Hair follicle dermal papilla cell (primary cell): ENCODE measurements at places on chromosomes 3 and 15. TPM values are rescaled to one million over a fixed set of nuclear protein-coding genes. Genes with fewer than 3 reads are reported as not detected.

Gene MELTF
- 6.1 and 7.3 TPM in 2 replicates for total RNA-seq

Gene PLSCR2
- not detected in 2 replicates for total RNA-seq

Gene TTC23
- total RNA-seq: 24.3 and 27.4 TPM in 2 replicates

Gene FETUB
- total RNA-seq: not detected in 2 replicates

Gene CAPN3
- 1.2 and 1.9 TPM in 2 replicates for total RNA-seq

Gene LMCD1
- total RNA-seq: 324 and 508 TPM in 2 replicates

Gene TEX55
- not detected in 2 replicates for total RNA-seq

Gene RTP3
- not detected in 2 replicates for total RNA-seq

Gene SMCO1
- 0.16 TPM in 1 of 2 replicates, not detected in the other for total RNA-seq

Gene HHLA2
- total RNA-seq: not detected in 2 replicates

Gene MKRN2OS
- total RNA-seq: not detected in 2 replicates

Gene FBLN2
- total RNA-seq: 493 and 624 TPM in 2 replicates

Gene SLC12A1
- total RNA-seq: not detected in 2 replicates

Gene SSUH2
- 0.16 TPM in 1 of 2 replicates, not detected in the other for total RNA-seq

Gene GOLGA6D
- total RNA-seq: under 0.01 TPM in 1 of 2 replicates, not detected in the other
